ENCODE measurements at places on chromosomes 4 and X.

DNA sequence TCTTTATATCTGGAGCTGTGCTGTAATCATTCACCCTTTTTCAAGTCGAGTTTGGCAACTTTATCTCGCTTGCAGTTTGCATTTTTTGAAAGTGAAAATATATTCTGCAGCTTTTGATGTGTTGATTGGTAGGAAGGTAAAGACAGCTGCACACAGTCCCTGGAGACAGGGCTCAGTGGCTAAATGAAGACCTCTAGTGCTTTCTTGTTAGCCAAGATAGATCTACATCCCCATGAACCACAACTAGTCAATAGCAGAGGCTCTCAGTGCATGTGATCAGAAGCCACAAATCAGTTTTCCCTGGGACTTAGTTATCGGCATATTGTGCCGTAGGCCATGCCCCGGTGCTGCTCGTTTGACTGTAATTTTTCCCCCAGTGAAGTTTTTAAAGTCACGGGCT lies 587.7 kb upstream of the PITX2 start:
- DNase-seq, result no peak

GRCh38 chr4:113905301-113905700 lies 74.1 kb downstream of the ARSJ start:
- DNase-seq, result no peak

- no peak for DNase-seq
Measured at GRCh38 chr4:152605031-152605430, 69.1 kb upstream of the FBXW7 start.

DNA sequence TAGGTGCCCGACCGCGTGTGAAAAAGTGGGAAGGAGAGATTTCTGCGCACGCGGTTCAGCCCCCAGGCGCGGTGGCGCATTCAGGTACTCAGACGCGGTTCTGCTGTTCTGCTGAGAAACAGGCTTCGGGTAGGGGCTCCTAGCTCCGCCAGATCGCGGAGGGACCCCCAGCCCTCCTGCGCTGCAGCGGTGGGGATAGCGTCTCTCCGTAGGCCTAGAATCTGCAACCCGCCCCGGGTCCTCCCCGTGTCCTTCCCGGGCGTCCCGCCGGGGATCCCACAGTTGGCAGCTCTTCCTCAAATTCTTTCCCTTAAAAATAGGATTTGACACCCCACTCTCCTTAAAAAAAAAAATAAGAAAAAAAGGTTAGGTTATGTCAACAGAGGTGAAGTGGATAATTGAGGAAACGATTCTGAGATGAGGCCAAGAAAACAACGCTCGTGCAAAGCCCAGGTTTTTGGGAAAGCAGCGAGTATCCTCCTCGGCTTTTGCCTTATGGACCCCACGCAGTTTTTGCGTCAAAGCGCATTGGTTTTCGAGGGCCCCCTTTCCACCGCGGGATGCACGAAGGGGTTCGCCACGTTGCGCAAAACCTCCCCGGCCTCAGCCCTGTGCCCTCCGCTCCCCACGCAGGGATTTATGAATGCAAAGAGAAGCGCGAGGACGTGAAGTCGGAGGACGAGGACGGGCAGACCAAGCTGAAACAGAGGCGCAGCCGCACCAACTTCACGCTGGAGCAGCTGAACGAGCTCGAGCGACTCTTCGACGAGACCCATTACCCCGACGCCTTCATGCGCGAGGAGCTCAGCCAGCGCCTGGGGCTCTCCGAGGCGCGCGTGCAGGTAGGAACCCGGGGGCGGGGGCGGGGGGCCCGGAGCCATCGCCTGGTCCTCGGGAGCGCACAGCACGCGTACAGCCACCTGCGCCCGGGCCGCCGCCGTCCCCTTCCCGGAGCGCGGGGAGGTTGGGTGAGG lies 3.7 kb downstream of the SHOX start:
- no peak for DNase-seq

DNA sequence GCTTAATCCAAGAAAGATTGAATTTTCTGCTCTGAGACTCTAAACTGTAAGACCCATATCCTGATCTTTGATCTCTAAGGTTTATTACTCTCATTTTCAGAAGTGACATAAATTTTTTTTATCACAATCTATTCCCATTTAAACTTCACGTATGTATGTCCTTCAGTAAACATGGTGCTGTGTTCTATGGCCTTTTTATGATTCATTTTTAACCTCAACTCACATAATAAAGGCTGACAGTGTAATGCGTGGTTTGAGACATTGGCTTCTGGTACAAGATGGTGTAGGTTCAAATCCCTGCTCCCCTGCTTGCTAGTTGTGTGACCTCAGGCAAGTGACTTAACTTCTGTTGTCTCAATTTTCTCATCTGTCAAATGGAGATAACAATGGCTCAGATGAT lies 306.0 kb upstream of the AADAT start:
- no peak for DNase-seq

DNA sequence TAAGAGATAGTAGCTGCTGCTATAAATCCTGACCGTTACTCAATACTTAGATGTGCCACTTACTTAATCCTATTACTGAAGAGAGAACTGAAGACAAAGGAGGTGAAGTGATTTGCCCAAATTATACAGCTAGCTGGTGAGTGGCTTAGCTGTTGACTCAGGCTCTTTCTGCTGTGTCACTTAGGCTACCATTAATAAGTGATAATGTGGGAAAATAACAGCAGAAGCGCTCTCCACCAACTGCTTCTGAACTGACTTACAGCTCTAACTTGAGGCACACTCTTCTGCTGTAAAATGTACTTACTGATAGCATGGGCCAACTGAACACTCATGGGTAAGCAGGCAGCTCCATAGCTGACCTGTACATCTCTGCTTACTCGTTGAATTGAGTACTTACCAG lies 7.5 kb upstream of the KLHL5 start:
- DNase-seq, result no peak

DNA sequence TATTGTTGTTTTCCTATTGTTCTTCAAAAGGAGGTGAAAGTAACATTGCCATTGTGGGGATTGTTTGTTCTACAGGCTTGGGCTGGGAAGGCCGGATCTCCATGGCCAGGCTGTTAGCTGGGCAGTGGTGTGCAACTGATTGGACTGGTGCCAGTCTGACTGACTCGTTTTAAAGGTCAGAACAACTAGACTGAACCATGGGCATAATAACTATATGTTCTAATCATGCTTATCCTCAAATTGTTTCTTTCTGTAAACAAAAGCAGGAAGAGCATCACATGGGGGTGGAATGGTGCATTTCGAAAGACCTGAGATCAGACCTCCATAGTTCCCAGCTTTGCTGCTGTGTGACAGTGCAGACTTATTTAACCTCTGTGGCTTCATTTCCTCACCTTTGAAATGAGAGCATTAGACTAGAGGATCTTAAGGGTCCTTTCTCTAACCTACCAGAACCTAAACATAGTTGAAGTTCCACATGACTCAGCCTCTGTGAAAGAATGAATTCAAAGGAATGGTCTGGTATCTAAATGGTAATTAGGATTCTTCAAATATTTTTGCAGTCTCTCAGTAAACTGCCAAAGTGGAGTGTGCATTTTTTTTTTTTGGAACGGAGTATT lies 66.7 kb upstream of the PGRMC2 start:
- DNase-seq, result no peak

DNA sequence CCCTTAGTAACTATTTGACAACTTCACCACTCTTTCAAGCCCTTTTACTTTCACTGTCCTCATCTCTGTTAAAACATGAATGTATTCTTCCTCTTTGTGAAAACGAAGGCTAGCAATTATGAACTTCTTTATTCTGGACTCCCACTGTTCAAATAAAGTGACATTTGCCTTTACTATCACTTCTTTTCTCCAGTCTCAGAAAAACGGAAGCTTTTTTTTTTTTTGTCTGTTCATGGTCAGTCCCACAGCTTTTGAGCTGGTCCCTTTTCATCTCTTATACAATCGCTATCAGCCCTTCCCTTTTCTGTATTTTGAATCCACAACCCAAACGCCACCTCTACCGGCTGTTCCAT lies 327.7 kb downstream of the DKK2 start:
- no peak for DNase-seq

DNA sequence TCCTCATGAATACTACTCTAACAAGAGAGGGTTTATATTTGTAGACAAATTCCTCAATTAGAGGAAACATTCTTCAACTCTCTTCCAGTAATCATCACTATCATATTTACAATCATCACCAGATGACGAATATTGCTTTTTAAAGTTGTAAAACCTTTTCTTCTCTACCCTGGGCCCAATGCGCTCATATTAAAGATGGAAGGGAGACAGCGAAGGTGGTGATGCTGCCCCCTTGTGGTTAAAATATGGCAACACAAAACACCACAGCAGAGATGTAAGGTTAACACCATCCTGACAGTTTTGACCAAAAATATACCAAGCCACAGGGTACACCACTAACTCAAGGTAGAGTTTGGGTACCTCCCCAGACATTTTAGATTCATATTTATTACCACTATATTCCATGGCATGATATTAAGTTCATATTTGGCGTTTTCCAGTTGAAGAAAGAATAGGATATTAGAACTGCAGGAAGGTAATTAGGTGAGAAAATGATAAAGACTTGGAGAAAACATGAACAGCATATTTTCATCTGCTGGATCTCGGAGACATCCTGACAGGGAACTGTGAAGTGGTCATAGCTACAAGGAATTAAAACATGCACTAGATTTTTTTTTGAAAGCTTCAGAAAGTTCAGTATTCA lies 72.8 kb downstream of the SLC9A7 start:
- DNase-seq, result no peak

- no peak for DNase-seq
Measured at GRCh38 chr4:185865901-185866328, 53.9 kb upstream of the SORBS2 start.

- no peak for DNase-seq
Measured at GRCh38 chr4:185839194-185839712, 27.3 kb upstream of the SORBS2 start.

DNA sequence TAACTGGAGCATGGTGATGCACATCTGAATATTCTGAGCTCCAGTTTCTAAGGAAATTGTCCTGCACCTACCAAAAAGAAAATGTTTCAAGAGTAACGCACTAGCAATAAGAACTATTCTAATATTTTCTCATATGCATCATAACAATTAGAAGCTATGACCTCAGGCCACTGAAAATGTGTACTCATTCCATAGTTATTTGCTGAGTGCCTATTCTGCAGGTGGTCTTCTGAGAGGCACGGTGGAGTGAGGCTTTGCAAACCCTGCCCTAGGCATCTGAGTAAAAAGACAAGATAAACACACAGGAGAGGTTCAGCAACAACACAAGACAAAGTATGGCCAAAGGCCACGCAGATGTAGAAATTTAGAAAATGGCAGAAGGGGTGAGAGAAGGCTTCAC lies 23.7 kb downstream of the SLC10A6 start:
- no peak for DNase-seq

GRCh38 chrX:97065066-97065465 lies 181.4 kb downstream of the RPA4 start:
- no peak for DNase-seq

DNA sequence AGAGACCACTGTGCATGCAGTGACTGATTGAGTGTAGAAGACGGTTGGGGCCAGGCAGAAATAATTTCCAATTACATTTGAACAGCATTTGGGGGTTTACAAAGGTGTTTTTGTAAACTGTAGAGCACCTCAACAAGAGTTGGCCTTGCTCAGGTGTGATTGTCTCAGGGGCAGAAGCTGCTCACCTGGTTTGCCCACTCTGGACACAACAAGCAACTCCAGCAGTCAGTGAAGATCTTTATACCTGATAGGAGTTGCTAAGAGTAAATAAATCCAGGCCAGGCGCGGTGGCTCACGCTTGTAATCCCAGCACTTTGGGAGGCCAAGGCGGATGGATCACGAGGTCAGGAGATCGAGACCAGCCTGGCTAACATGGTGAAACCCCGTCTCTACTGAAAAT lies 221.3 kb downstream of the RAB28 start:
- no peak for DNase-seq

DNA sequence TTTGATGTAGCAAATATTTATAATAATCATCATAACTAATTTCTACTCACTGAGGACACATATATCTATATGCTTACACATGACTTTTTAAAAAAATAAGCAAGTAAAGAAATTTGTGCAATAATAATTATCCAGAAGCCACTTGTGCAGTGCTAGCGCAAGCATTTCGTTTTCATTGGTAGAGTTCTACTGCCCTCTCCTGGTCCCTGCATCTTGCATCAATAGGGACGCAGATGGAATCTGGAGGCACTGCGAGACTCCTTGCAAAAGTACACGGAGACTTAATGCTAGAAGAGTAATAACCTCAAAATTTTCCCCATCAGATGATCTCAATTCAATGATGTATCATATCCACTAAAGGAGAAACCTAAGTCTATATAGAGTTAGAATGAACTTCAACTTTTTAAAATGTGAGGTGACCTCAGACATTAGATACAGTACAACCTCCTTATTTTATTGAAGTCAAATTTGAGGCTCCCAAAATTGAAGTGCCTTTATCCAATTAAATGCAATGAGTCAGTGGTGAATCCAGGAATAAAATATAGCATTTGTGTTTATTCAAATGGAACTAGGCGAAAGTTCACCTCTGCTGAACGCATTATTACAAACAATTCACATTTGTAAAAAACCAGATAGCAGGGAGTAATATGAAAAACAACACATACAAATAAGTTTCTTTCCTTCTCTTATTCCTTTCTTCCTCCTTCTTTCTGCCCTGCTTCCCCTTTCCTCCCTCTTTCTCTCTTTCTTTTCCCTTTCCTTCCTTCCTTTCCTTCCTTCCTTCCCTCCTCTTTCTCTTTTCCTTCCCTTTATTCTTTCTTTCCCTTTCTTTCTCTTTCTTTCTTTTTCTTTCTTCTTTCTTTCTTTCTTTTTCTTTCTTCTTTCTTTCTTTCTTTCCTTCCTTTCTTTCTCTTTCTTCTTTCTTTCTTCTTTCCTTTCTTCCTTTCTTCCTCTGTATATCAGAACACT lies 450.0 kb downstream of the ANKRD50 start:
- no peak for DNase-seq

GRCh38 chr4:7826176-7826908 lies 113.3 kb downstream of the AFAP1 start:
- DNase-seq, result no peak

- DNase-seq, result no peak
Measured at GRCh38 chr4:159765382-159765781, 662.5 kb downstream of the RAPGEF2 start.

- no peak for DNase-seq
Measured at GRCh38 chr4:44738615-44739014, 12.3 kb upstream of the GNPDA2 start.

DNA sequence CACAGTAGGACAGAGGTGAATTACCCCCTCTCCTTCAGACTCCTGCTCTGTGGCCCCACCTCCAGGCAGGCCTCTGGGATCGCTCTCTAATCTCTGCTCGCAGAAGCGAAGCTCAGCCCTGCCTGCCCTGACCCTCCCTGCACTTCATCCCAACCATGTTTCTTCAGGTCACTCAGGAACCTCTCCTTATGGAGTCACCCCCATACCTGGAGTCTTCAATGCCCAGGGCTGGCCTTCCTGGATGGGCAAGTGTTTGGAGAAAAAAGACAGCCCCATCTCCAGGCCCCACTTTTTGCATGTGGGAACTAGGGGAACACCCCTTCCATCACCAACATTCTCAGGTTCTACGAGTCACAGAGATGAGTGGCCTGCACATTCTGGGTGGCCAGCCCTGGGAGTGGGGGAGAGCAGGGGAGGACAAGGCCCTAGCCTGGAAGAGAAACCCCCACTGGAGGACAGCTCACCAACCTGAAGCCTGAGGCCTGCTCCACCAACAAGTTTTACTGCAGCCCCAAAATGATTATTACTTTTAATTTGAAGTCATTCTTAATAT lies 90.8 kb downstream of the PPP2R2C start:
- no peak for DNase-seq
